ENCODE measurements at places on chromosomes 4 and X.

DNA sequence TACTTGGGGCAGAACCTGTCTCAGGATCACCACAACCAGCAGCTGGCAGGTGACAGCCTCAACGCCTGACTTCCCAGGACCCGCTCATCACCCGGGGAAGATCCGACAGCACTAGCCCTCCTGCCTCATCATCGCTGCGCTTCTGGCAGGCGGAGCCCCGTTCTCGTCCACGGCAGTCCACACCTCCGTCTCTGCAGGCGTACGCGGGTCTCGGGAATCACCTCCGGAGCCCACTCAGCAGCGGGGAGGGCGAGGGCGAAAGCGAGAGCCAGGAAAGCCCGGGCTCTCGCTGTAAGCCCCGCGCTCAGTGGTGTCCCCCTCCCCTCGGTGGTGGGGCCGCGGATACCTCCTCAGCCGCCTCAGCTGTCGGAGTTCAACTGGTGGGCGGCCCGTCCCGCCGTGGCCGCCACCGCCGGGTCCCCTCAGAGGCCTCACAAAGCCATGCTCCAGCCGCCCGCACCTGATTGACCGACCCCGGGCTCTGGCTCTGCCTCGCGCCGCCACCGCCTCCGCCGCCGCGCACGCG lies 518 bp upstream of the CNKSR2 start:
- no peak for DNase-seq

DNA sequence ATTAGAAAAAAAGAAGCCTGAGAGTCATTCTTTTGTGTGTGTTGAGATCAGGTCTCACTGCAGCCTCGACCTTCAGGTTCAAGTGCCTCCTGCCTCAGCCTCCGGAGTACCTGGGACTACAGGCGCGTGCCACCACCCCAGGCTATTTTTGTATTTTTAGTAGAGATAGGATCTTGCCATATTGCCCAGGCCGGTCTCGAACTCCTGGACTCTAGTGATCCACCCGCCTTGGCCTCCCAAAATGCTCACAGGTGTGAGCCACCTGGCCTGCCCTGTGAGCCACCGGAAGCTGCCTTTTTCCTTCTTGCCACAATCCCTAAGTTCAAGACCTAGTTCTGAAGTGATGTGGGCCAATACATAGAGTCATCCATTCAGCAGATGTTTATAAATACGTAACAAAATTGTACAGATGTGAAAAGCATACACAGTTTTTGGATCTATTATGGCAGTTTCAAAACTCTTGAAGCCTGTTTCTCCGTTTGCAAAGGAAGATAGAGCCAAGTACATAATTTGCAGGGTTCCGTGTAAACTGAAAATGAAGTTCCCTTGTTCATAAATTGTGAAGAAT lies 536 bp upstream of the CTSO start:
- DNase-seq: peak; percentile 45

DNA sequence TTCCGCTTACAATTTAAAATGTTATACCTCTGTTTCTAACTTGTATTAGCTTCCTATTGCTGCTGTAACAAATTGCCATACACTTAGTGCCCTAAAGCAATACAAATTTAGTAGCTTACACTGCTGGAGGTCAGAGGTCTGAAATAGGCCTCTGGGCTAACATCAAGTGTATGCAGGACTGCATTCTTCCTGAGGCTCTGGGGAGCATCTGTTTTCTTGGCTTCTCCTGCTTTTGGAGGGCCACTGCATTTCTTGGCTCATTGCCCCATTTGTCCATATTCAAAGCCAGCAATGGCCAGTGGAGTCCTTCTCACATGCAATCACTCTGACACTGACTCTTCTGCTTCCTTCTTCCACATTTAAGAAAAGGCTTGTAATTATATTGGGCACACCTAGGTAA lies 639.8 kb upstream of the INTU start:
- no peak for DNase-seq

GRCh38 chr4:176656108-176656507 lies 136.6 kb downstream of the VEGFC start:
- peak; percentile 50 for DNase-seq

DNA sequence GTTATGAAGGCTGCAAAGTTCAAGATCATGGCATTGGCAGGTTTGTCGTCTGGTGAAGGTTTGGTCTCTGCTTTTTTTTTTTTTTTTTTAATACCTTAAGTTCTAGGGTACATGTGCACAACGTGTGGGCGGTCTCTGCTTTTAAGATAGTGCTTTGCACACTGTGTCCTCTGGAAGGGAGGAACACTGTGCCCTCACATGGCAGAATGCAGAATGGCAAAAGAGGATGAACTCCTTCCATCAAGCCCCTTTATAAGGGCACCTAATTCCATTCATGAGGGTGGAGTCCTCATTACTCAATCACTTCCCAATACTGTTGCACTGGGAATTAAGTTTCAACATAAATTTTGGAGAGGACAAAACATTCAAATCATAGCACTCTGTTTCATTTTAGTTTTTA lies 101.4 kb downstream of the GLRA2 start:
- no peak for DNase-seq

- no peak for DNase-seq
Measured at GRCh38 chr4:152705903-152706302, 26.1 kb upstream of the TMEM154 start.

- no peak for DNase-seq
Measured at GRCh38 chrX:101385795-101386541, at the start of gene BTK. TSS of gene BTK (minus strand) at chrX:101386191. CDS start at chrX:101375284, 10,907 bp downstream.

GRCh38 chr4:113148925-113149324 lies 99.5 kb downstream of the ANK2 start:
- DNase-seq: no peak

GRCh38 chr4:143585548-143585947 lies 72.0 kb downstream of the SMARCA5 start:
- no peak for DNase-seq

DNA sequence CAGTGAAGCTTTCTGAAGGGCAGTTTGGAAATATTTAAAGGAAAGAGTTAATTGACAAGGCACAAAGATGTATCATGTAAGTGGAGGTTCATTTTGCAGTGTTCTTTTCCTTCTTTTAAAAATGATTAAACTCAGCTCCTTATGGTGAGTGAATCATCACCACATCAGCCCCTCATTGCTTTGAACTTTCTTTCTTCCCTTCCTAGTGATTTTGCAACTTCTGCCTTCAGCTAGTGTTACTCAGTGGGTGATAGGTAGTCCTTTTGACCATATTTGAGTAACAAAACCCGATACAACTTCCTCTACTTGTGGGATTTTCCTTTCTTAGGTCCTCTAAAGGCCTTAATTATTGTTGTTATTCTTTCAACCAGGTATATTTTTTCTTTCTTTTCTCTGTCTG lies 8.2 kb downstream of the ZCCHC4 start:
- no peak for DNase-seq

- no peak for DNase-seq
Measured at GRCh38 chr4:15665753-15666365, 10.7 kb upstream of the FBXL5 start.

GRCh38 chr4:152591396-152591795 lies 55.5 kb upstream of the FBXW7 start:
- DNase-seq: peak; percentile 64

DNA sequence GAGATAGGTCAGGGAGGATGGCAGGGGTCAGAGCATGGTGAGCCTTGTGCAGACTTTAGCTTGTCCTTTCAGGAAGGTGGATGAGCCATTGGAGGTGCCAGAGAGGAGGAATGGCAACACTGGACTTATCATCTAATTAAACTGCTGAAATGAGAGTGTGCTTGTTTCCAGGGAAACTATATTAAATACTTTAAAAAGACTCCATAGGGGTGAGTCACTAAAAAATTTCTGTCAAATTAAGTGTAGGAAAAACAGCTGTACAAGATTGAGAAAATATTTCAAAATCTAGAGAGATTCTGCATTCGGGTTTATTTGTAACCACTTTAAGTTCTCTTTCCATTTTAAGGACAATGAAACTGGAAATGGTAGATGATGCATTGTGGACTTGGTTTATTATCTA lies 11.4 kb downstream of the FRAS1 start:
- DNase-seq: no peak

GRCh38 chr4:89658701-89659024 lies 178.3 kb downstream of the SNCA start:
- DNase-seq: no peak

GRCh38 chr4:48877827-48878535 lies 28.6 kb downstream of the OCIAD2 start:
- no peak for DNase-seq

- DNase-seq: no peak
Measured at GRCh38 chrX:19824603-19825002, 62.8 kb downstream of the SH3KBP1 start.

GRCh38 chrX:94454606-94455005 lies 780.6 kb downstream of the FAM133A start:
- DNase-seq: no peak

DNA sequence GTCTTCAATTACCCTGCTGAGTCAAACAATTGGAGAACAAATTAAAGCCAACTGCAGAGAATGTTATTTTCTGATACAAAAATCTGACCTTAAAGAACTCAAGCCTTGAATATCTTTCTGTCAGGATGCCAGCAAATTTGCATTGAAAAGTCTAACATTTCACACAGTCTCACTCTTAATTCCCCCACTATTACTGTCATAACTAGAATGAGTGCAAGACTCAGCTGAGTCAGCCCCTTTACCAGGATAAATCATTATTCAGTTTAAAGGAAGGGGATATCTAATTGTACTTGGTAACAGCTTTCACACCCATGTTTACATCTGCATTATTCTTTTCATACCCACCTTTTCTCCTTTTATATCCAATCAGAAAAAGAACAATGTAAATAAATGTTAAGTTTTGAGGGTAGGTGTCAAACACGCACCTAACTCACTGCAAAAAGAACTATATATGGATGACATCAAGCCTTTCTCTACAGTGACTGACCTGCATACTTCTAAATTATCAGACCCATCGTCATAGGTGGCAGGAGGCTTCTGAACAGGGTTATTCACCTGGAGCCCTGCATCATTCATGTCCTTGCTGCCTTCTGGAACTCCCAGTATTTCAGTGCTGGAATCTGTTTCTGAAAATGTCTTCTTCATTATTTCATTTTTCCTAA lies 117.4 kb downstream of the TMA16 start:
- no peak for DNase-seq

DNA sequence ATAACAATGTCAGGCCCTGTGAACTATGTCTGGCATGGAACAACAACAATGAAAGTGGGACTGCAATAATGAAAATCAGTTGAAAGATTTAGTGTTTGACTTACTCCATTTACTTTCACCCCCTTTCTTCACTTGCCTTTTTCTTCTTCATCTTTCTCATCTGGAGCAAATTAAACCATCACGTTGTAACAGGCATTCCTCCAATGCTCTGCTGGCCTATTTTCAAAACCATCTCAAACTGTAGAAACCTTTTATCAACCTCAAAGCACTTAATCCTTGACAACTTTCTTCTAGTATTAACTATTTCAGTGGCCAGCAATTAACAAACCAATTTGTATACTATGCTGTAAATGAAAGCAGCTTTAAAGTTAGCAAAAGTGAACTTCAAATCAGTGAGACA lies 8.3 kb downstream of the KLHL13 start:
- DNase-seq: no peak

- DNase-seq: no peak
Measured at GRCh38 chr4:84623661-84624060, 40.7 kb downstream of the CDS1 start.

DNA sequence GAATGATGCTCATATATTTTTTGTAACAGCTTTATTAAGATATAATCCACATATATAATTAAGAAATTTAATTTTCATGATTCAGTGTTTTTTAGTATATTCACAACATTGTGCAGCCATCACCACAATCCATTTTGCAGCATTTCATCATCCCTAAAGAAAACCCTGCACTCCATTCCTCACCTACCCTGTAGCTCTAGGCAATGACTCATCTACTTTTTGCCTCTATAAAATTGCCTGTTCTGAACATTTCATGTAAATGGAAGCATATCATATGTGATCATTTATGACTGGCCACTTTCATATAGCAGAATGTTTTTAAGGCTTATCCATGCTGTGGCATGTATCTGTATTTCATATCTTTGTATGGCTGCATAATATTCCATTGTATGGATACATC lies 339.9 kb downstream of the MAPK10 start:
- no peak for DNase-seq

DNA sequence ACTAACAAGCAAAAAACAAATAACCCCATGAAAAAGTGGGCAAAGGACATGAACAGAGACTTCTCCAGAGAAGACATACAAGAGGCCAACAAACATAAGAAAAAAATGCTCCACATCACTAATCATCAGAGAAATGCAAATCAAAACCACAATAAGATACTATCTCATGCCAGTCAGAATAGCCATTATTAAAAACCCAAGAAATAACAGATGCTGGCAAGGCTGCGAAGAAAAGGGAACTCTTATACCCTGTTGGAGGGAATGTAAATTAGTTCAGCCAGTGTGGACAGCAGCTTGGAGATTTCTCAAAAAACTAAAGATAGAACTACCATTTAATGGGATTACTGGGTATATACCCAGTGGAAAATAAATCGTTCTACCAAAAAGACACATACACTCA lies 79.6 kb downstream of the MAPK10 start:
- no peak for DNase-seq

- DNase-seq: no peak
Measured at GRCh38 chr4:47617607-47618006, 132.5 kb downstream of the ATP10D start.

- DNase-seq: no peak
Measured at GRCh38 chr4:8848507-8849265, 23.0 kb downstream of the HMX1 start.

DNA sequence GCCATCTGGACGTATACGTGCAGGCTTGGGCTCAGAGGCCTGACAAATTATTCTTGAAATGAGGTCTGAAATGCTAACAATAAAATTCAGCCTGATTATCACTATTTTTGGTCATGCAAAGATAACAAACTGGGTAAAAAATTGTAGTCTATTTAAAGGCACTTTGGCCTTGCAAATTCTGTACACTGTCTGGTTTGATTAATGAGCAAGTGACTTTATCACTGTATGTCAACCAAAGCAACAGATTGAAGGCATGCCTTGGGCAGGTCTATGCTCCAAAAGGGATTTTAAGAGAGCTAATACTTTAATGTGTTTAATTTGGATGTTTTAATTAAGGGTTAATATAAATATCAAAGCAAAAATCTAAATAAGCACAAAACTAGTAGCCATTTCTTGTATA lies 1034.9 kb upstream of the GRID2 start:
- no peak for DNase-seq

DNA sequence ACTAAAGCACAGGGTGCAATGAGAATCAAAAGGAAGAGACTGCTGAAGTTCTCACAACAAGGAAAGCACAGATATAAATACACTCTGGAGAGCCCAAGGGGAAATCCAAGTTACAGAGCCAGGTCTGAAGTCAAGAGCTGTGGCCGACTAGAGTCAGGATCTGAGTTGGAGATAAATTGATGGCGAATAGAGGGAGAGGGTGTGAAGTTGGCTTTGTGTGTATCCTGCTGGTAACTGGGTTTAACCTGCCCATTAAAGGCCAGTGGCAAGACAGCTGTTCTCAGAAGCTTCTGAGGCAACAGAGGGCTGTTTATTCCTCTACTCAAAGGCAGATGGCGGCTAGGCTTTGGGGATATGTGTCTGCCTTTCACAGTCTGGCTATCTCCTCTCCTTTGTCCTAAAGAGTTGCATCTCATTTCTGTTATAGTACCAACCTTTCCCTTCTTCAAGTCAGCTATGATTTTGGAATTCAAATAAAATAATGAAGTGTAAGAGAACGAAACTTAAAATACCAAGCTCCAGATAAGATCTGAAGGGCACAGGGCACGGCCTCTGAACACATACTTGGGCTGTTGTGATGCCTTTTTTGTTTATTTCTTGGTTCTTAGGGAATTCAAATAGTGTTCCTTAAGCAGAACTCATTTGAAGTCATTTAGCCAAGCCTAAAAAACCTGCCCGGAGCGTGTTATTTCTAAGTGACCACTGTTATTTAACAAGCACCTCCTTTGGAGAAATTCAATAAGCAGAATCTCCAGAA lies 142.1 kb downstream of the APBB2 start:
- no peak for DNase-seq
